ENCODE measurements at places on chromosomes 2 and 18.

DNA sequence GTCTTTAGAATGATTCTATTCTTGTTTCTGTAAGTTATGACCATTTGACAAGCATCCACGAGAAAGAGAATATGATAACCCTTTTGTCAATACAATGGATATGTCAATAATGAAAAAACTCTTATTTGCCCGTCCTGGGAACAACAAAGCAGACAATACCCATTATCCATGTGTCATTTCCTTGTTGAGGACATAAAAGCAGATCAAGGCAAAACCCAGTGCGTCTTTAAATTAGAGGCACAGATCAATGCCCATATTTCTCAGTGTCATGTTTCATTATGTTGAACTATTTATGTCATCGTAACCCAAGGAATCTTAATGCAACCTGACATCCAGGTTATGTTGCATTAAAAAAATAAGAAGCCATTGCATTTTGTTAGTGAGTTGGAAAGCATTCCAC is 365.0 kb upstream of the CELF4 start:
- no peak for DNase-seq

GRCh38 chr2:232231554-232231953 is 147.0 kb upstream of the ALPP start:
- DNase-seq: no peak

DNA sequence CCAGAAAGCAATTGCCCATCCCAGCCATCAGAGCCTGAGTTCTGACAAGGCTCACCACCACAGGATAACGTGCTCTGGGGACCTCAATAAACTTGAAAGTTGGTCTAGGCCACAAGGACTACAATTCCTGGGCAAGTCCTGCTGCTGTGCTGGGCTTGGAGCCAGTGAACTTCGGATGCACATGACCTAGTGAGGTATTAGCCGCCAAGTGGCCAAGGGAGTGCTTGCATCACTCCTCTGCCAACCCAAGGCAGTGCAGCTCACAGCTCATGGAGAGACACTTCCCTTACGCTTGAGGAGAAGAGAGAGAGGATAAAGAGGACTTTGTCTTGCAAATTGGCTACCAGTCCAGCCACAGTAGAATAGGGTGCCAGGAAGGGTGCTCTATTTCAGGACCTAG is 219.6 kb downstream of the MBD2 start:
- no peak for DNase-seq

- DNase-seq: no peak
Measured at GRCh38 chr2:138654146-138654545, 126.0 kb downstream of the NXPH2 start.

GRCh38 chr2:20172273-20173055 is 52.5 kb downstream of the SDC1 start:
- no peak for DNase-seq

GRCh38 chr18:54169431-54170403 is 54.8 kb downstream of the MBD2 start:
- DNase-seq: no peak

DNA sequence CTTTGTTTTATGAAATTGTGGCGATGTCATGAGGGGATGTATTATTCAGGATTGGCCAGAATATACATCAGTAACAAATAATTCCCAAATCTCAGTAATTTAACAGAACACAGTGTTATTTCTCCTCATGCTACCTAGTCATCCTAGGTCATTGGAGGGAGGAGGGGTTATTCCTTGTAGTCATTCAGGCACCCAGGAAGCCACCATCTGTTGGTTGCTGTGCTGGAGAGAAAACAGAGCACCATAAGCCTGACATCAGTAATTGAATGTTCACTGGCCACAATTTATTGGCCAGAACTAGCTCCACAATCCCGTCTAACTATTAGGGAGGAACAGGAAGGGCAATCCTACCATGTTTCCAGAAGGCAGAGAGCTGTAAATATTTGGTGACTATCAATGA is 303.5 kb upstream of the CELF4 start:
- DNase-seq: no peak

DNA sequence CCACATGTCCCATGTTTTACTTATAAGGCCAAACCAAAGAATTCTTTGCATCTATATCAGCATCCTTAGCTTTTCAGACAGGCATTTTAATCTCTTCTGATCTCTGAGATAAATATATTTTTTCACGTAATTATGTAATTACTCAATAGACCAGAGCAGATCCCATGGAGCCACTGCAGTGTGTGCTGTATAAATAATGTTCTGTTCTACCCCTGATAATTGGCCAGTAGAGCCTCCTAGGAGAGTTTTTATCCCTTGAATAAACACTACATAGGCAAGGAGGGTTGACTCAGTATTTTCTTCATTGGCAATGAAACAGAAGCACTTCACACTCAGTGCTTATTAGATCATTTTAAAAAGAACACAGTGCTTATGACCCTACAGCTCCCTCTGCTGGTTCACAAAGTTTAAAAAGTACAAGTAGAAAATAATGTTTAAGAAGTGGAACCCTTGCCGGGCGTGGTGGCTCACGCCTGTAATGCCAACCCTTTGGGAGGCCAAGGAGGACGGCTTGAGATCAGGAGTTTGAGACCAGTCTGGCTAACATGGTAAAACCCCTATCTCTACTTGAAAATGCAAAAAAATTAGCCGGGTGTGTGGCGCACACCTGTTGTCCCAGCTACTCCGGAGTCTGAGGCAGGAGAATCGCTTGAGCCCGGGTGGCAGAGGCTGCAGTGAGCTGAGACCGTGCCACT is 91.9 kb downstream of the PPP1R1C start:
- DNase-seq: no peak

- no peak for DNase-seq
Measured at GRCh38 chr2:191312662-191313061, 67.5 kb downstream of the MYO1B start.

DNA sequence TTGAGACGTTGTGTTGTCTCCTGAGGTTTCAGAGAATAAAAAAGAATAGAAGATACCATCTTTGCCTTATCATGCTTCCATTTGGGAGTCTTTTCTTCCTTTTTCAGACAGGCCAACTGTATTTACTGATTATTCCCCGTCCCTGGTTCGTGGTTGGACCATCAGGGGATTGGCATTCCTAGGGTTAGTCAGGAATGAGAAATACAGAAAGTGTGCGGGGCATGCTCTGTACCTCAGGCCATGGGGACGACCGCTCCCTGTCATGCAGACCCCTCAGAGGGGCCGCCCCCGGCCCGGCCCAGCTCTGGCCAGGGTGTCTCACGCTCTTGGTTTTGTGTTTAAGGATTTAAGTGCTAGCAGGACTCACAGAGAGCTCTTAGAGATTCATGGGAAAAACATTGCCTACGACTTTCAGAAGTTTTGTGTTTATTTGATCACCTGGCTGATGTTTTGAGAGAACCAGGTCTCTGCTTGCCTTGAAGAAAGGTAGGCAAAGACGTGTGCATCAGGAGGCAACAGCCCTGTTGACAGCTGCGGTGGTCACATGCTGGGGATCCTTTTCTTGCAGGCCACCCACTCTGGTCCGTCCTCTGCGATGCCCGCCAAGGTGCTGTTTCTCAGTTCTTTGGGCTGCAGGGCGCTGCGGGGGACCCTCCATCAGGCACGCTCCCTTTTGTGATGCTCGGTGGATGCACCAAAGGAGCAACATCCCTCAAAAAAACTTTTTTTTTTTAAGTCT is 317.8 kb downstream of the AGAP1 start:
- no peak for DNase-seq

DNA sequence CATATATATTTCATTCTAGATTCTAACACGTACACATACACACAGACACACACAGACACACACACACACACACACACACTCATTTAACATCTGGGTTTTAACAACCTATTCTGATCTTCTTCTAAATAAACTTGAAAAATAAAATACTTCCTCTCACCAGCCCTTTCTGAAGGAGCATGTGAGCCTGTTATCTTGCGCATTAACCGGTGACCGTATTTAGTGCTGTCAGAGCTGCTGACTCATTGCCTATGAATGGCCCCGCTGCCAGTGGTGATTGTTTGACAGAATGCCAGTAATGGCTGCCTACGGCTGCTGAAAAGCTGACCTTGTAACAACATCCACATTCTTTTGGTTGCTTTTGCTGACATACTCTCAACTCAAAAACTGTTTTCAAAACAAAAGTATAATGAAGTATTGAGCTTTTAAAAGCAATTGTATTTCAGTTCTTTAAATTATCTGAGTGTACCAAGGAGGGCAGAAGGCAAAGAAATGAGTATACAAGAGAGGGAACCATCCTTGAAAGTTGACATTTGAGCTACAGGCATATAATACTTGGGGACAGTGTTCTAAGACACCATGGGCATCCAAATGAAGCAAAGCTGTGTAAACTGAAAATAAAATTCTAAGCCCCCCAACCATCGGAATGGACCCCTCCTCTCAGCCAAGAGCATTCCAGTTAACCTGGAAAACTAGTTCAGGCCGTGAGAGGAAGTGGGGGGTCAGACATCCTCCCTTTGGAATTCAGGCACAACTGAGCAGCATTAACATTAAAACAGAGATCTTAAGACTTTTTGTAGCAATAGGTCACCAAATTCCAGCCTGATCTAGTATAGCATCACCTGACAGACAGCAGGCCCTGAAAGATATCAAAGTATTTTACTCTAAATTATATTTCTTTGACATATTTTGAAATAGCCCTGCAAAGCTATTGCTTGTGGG is 50.2 kb upstream of the DTNA start:
- DNase-seq: no peak

- no peak for DNase-seq
Measured at GRCh38 chr18:60978338-60978737, 354.9 kb upstream of the CDH20 start.

- DNase-seq: no peak
Measured at GRCh38 chr2:9812945-9813311, 30.3 kb upstream of the TAF1B start.

DNA sequence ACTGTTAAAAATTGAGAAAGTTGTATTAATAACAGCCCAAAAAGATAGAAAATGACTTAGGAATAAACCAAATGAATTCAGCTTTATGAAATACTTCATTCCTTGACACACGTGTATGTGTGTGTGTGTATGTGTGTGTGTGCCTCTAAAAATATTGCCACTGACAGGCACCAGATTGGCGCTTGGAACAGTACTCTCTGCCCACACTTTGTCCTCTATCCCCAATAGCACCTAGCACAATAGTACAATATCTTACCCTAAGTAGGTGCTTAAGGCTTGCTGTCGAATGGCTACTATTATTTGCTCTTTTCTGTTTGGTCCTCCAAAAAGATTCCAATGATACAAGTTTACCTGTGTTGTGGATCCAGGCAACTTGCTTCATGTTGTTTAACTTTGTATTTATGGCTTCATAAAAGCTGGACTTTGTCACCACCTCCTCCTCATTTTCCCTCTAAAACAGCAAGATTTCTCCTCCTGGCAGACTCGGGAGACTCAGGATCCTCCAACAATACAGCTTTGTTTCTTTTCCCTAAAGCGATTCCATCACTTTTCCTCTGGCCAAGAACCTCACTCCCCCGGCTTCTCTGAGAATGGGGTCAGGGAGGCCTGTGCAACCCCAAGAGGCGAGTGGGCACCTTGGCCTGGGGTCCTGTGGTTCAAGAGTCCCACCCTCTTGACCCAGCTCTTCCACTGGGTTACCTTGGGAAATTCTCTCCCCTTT is 43.3 kb upstream of the LCLAT1 start:
- no peak for DNase-seq

DNA sequence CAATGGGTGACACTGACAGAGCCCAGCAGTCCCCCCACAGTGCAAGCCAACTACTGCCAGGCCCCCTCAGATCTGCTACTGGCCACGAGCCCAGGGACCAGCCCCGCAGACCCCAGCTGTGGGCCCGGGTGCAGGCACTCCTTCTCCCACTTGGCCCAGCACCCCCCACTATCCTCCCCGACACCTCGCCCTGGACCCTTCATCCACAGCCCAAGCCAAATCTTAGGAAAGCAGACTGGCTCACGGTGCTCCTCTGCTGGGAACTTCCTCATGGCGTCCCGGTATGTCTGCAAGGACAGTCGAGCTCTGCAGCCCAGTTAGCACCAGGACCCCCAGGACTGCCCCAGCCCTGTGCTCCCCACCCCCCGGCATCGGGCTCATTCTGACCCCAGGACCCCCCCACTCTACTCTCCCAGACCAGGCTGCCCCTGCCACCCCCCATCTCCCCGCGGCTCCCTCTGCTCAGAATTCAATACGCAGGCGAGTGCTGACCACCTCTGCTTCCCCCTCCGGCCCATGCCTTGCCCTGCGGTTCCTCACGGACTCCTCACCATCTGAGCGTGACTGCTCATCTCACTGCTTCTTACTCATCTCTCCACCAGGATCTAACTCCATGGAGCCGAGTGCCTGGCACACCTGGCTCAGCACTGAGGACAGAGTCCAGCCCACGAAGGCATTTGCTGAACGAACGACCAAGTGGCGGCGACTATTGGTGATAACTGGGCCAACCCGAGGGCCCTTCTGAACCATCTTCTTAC is 85.7 kb downstream of the PXDN start:
- DNase-seq: no peak

- DNase-seq: no peak
Measured at GRCh38 chr2:217186152-217186551, 326.3 kb upstream of the TNP1 start.

GRCh38 chr2:176128172-176128981 is 1.1 kb upstream of the HOXD8 start:
- no peak for DNase-seq

DNA sequence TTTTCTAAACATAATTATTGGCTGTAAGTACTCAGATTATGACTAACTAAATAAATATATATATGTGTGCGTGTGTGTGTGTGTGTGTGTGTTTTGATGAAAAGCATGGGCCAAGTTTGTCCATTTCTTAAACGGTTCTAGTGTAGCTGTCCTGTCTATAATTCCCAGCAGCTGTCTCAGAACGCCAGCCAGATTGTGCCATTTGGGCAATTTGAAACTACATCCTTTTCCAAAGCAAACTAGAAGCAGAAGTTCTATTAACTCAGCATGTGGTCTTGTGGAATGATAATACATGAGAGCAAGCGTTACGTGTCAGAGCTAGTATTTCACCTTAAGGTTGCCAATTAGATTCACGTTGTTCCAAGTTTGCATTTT is 1.7 kb downstream of the ARHGAP28 start:
- no peak for DNase-seq

- DNase-seq: no peak
Measured at GRCh38 chr2:215883799-215884198, 129.6 kb downstream of the MREG start.

DNA sequence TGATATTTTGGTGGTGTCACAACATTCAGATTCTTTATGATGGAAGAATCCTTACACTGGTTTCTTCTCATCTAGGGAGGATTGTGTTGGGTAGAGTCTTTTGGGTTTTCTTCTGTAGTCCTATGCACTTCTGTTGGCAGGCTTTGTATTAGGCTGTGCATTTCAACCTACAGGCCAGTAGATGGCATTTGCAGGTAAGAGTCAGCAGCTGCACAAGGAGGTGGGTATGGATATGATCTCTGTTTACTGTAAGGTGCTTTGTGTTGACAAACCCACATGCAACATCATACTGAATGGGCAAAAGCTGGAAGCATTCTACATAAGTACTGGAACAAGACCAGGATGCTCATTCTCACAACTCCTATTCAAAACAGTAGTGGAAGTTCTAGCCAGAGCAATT is 656.8 kb downstream of the METTL4 start:
- DNase-seq: no peak

- DNase-seq: no peak
Measured at GRCh38 chr18:73735836-73736235, 411.8 kb downstream of the FBXO15 start.

- DNase-seq: no peak
Measured at GRCh38 chr2:218819093-218819492, 12.5 kb downstream of the PRKAG3 start.

- DNase-seq: no peak
Measured at GRCh38 chr2:48107326-48107925, 201.1 kb upstream of the FBXO11 start.

GRCh38 chr2:68915393-68915792 is 37.3 kb downstream of the GKN2 start:
- DNase-seq: no peak
